ENCODE measurements at places on chromosomes 6 and 20.

DNA sequence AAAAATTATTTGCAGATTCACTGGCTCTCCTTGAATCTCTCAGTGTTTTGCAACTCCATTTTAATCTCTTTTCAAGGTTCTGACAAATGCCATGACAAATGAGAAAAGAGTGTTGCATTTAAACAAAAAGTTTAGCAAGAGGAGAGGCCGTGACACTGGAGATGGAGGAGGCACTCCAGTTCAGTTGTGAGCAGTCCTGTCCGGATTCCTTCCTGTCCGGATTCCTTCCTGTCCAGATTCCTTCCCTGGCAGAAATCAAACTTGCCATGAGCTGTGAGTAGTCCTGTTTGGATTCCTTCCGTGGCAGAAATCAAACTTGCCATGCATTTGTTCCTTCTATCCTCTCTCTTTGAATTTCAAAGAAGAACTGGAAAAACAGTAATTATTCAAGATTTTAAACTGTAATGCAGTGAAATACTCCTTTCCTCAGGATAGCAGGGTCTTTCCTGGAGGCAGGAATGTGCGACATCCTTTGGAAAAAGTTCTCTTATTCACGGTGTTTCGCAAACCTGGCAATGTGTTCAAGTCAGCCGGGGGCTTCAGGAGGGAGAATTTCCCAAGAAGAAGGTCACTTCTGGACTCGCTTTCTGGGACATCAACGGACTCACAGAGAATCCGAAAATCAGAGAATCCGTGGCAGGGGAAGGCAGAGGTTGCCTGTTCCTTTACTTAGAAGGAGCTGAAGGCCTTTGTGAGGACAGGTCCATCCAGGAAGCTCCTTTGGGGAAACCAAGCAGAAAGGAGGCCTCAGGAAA lies 48.7 kb upstream of the DACT2 start:
- DNase-seq, result no peak

- DNase-seq, result no peak
Measured at GRCh38 chr20:44600758-44601201, 18.4 kb downstream of the PKIG start.

- DNase-seq, result no peak
Measured at GRCh38 chr6:13252790-13253189, 75.5 kb downstream of the TBC1D7 start.

- DNase-seq, result no peak
Measured at GRCh38 chr20:49657118-49657901, 56.4 kb downstream of the B4GALT5 start.

DNA sequence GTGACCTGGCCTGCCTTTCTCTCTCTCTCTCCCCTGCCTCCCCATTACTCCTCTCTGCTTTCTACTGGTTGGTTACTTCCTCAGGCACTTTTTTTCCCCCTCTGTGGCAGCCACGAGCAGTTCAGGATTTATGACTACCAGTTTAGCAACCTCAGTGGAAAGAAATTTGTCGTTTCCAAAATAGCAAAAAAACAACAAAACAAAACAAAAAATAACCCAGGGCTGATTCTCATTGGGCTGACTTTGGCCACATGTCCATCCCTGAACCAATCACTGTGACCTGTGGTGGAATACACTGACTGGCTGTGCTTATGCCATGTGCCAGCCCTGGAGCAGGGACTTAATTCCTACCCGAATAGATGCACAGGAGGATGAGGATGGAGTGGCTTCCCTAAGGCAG lies 137.4 kb downstream of the TFAP2C start:
- DNase-seq, result no peak

DNA sequence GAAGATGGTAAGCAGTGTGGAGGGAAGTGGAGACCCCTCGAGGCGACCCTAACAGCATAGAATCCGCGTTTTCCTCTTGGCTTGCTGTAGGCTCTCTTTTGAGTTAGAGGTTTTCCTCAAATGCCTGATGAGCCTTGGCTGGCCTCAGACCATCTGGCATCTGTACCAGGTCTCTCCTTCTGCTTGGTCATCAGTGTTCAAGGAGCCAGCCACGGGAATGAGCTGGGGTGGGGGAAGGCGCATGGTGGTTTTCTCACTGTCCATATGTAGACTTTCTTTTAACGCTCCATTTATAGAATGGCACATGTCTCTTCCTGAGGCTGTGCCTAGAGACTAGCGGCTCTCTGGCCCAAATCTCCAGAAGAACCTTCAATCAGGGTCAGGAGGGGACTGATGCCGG lies 8.1 kb upstream of the GUCA1A start:
- no peak for DNase-seq

GRCh38 chr20:46400828-46401477 lies 5.5 kb downstream of the ELMO2 start:
- DNase-seq, result peak; percentile 41

DNA sequence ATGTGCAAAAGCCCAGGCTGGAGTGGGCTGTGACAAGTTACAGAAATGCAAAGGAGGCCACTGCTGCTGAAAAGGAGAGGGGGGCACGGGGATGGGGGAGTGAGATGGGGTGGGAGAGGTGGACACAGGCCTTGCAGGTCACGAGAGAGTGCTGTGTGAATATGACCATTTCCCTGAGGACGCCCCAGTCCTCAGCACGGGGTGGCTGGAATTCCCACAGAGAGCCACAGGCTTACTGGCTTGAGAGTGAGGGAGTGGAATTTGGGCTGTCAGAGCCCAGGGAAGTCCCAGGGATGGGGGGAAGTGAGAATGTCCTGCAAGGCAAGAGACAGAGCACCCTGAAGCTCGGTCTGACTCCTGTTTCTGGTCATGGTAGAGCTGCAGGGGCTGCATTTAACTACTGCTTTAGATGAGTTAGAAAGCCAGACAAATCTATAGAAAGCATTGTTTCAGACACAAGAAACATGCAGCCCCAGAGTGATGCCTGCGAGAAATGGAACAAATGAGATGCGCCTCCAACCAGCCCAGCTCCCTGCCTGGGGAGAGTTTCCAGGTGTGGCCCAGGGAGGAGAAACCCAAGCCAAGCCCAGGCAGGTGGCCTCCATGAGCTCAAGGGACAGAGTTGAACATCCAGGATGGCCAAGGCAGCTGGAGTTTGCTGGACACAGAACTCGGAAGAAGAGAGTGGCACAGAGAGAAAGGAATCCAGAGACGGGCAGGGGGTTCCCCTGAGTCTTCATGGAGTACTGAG lies 30.5 kb downstream of the NPEPL1 start:
- DNase-seq, result no peak

DNA sequence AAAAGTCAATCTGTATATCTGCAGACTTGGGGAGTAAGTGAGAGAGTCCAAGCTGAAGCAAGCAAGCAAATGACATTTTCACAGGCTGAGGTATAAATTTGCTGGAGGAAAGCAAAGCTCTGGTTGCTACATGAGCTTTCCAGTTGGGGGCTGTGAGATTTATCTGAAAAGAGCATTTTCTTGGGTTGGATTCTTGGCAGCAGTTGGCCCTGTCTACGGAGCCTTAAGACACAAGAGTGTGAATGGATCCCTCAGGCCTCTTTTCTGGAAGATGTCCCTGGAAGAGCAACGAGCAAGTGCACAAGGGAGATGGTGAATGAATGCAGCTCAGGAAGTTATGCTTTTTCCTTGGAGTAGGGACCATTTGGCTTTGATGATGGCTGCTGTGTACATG lies 30.8 kb downstream of the ISM1 start:
- DNase-seq, result no peak

GRCh38 chr6:106732376-106732940 lies 103.1 kb downstream of the QRSL1 start:
- no peak for DNase-seq

DNA sequence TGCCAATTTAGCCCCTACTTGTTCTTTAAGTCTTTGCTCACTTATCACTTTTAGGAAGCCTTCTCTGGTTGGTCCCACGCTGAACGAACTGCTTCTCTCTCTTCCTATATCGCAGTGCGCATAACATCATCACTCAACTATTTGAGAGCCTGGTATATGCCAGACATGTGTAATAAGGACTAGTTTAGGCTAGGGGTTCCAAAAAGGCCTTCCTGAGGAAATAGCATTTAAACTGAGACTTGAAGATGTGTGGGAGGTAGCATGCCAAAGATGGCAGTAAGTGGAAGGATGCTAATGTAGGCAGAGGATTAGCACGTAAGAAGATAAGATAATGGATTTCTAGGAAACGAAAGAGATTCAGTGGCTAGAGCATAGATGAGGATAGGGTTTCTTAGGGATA lies 4.8 kb downstream of the CCDC28A start:
- no peak for DNase-seq

GRCh38 chr6:145960918-145961589 lies 3.1 kb downstream of the SHPRH start:
- DNase-seq, result no peak

DNA sequence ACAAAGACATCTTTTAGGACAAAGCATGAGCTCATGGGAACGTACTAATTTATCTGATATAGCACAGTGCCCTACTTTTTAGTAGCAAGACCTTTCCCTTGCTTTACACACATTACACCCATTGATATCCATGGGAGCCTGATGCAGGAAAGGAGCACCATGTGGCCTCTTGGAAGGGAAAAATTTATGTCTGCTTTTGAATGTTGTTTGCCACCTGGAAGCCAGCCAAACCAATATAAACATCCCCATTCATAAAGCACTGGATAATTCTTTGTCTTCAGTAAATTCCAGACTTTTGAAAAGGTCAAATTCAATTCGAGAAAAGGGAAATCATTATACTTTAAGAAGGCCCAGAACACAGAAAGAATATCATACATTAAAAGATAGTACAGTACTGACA lies 152.3 kb upstream of the BEND6 start:
- DNase-seq, result no peak

DNA sequence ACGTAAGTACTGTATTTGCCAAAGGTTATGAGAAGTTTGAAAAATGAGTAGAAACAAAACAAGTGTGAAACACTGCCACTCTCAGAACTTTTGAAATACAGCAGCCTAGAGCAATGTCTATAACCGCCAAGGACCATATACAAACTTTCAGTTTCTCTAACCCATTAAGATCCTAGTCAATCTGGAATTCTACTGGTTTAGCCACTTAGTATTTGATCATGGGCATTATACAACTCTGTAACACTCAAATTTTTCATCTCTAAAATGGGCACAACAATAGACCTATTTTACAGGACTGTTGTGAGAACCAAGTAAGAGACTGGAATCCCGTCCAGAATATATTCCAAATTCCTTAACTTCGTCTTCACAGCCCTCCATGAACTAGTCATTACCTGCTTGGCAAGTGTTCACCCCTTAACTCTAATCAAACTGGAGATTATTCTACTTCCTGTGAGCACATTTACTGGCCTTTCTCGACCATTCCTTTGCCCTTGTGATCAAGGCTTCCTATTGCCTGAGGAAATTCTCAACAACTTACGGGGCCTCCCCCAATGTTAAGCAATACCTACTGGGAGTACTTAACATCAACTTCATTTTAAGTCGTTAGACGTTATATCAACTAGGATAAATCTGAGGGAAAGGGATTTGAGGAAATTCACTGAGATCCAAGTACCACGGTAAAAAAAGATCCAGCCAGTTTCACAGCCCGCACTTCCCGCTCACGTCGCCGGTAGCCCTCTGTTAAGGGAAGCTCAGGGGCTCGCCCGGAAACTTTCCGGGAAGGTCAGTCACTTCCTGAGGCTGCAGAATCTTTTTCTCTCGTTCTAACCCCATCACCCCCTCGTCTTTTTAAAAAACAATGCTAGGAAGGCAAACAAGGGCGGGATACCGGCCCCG lies 1.1 kb downstream of the EIF2S2 start:
- DNase-seq, result no peak

DNA sequence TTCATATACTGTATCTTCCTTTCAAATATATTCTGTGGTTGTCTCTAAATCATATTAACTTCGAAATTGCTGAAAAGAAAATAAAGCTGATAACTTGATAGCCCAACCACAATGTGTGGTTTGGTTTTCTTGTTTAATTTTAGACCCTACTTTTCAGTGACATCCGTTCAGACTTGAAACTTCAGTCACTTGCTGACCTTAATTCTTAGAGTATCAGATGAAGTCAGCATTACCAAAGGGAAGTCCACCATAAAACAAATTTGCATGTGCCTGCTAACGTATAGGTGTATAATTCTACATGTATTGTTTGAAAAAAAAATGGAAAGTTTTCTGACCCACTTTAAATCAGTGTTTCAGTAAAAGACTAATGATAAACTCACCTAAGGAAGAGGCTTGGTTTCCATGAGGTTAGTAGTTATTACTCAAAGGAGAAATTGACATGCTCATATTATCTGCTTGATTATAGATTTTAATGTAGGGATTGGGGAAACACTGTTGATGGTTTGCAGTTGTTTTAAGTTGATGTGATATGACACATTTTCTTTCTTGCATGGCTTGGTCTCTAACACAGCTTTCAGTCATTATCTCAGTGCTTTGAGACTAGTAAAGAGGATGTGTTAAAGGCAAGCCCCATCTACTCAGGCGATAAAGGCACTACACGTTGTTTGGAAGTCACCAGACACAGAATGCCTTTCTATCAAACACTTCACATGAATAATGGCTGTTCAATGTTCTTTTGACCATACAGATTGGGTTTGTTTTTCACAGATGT lies 5.2 kb upstream of the IL17A start:
- DNase-seq, result no peak

GRCh38 chr6:51024126-51024525 lies 205.5 kb downstream of the TFAP2B start:
- no peak for DNase-seq

DNA sequence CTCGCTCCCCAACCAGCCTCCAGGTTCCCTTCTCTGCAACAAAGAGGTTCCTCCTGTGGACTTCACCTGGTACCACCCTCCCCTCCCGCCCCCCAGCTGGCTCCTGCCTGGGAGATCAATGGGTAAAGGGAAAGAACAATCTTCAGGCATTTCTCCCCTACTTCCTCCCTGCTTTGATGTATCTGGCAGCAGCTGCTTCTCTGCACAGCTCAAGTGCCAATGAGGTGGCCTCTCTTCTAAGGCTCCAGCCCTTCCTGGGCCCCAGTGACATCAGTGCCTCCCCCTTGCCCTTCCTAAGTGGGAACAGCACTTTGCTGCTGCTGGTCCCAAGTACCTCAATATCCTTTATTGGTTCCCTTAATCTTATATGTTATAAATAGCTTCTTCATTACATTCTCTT lies 23.5 kb downstream of the MOCS1 start:
- no peak for DNase-seq

- DNase-seq, result peak; percentile 49
Measured at GRCh38 chr6:33771146-33772081, 17.5 kb downstream of the LEMD2 start.

DNA sequence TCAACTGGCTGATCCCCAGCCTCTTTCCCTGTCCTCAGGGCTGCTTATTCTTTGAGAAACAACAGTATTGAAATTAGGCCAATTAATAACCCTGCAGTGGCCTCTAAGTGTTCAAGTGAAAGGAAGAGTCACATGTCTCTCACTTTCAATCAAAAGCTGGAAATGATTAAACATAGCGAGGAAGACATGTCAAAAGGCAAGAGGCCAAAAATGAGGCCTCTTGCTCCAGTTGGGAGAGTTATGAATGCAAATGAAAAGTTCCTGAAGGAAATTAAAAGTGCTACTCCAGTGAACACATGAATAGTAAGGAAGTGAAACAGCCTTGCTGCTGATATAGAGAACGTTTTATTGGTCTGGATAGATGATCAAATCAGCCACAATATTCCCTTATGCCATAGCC lies 131.5 kb downstream of the MACROD2 start:
- no peak for DNase-seq

GRCh38 chr20:58140787-58141425 lies 87.5 kb downstream of the ANKRD60 start:
- no peak for DNase-seq
